ENCODE measurements at places on chromosomes 5 and 9.

GRCh38 chr5:57818397-57818796, 335.8 kb upstream of the ACTBL2 start:
- no peak for DNase-seq

DNA sequence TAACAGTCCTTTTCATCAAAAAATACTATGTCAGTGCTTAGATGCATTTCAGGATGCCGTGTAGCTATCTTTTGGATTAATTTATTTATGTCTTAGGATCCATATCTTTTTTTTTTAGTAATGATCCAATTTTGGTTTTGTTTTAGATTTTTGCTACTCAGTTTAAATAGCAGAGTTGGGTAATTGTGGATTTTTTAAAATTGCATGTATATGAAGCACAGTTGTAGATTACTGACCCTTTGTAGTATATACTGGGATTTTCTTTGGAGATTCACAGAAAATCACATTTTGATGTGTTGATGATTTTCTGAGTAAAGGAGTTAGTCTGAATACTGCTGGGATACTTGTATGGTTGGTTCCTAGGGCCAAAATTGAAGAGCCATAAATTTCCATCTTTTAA, 111.8 kb downstream of the NIPBL start:
- DNase-seq = no peak

DNA sequence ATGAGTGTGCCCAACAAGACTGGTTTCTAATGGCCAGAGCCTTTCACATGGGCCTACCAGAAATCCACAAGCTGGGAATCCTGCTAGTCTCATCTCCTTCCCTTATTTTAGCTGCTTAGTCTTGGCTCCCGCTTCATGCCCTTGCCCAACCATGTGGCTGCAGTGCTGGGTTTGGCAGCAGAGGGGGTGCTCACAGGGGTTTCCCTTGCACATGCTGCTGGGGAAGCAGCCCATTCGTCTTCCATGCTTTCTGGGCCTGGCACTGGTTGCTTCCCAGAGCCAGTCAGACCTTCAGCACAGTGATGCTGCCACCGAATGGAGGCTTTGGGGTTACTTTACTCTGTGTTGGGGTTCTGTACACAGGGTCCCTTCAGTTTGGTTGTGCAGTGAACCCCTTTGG, 26.3 kb downstream of the SLC46A2 start:
- no peak for DNase-seq

DNA sequence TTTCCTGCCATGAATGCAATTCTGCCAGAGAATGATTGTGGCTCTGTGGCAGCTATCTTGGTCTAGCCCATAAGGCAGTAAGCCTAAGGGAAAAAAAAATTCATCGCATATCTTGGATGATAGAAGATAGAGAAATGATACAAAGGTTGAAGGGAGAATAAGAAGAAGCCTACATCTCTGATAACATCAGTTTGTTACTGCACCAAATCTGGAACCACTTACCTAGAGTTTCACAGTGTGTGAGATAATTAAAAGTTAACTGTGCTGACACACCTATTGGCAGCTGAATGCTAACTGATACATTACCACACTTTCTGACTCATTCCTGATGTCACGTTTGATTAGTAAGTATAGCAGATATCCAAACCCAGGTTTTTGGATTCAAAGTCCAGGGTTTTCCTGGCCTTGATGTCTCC, 91.6 kb upstream of the TAF11L2 start:
- no peak for DNase-seq

DNA sequence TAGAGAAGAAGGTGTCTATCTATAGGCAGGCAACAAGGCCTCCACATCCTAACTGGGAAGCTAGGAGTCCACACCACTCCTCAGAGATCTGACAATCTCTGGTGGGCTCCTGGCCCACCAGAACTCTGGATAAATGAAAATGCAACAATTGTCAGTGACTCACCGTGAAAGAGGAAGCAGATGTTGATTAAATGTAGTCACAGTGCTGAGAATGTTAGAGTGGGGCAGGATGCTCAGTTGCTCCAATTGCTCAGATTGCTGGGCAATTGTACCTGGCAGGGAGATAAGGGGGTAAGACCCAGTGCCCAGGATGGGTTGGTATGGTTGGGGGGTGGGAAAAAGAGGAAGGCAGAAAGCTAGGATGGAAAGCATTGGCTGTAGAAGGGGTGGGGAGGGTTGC, 4.3 kb downstream of the CCL19 start:
- no peak for DNase-seq

GRCh38 chr9:34465468-34465867, 6.9 kb downstream of the DNAI1 start:
- DNase-seq = no peak

GRCh38 chr5:21918451-21918850, 934.7 kb downstream of the CDH12 start:
- no peak for DNase-seq

DNA sequence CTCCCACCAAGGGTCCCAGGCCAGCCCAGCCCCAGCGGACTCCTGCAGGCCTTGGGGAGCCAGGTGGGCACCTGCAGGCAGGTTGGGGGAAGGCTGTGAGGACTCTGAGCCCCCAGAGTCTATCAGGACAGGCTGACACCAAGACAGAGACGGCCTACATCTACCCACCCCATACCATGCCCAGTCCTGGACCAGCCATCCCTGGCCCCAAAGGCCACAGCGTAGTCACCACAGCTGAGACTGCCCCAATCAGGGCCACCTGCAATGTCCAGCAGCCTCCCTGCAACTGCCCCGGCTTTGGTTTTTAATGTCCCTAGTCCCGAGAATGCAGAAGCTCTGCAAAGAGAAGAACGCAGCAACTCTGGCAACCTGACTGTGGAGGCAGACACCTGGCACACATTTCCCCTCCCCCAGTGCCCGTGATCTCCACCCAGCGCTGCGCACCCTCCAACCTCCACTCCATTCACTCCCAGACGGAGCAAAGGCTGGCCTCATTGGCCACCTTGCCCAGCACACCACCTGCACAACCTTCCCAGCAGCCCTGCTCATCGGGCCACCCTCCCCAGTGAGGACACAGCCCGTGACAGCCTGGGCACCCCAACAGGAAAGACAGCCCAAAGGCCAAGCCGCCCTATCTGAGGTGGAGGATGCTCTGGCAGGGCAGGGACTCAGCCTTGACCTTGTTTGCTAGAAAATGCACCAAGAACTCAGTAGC, 14.9 kb downstream of the ADAMTS2 start:
- no peak for DNase-seq

DNA sequence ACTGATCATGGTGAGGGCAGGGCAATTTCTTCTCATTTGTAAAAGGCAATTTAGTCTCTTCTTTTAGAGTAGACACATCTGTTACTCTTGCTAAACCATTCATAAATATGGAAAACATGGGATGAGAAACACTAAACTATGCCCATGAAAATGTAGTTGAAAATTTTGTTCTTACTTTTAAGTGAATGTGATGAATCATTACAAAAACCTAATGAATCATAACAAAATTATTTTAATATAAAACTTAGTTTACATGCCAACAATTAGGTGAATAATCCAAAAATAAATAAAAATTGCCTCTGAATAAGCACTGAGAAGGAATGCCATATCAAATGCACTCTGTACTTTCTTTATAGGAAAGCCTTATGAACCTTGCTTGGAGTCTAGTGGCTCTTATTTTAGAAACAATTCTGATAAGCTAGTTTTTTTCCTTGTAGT, 297.7 kb upstream of the EFNA5 start:
- DNase-seq = no peak

- DNase-seq = peak; percentile 79
Observed at GRCh38 chr9:136538599-136539426, 7.0 kb downstream of the NOTCH1 start.

GRCh38 chr5:1769017-1769640, 30.5 kb downstream of the MRPL36 start:
- no peak for DNase-seq

GRCh38 chr5:24363789-24364481, 280.8 kb downstream of the CDH10 start:
- DNase-seq = no peak

- DNase-seq = no peak
Observed at GRCh38 chr9:26358836-26359235, 533.8 kb downstream of the CAAP1 start.

Measured in stimulated activated CD4-positive, alpha-beta T cell treated with anti-CD3 and anti-CD28 coated beads, TNF-alpha, amount 100 ng/mL, for 24 hours (primary cell).